ENCODE measurements at places on chromosomes 1 and 21.

DNA sequence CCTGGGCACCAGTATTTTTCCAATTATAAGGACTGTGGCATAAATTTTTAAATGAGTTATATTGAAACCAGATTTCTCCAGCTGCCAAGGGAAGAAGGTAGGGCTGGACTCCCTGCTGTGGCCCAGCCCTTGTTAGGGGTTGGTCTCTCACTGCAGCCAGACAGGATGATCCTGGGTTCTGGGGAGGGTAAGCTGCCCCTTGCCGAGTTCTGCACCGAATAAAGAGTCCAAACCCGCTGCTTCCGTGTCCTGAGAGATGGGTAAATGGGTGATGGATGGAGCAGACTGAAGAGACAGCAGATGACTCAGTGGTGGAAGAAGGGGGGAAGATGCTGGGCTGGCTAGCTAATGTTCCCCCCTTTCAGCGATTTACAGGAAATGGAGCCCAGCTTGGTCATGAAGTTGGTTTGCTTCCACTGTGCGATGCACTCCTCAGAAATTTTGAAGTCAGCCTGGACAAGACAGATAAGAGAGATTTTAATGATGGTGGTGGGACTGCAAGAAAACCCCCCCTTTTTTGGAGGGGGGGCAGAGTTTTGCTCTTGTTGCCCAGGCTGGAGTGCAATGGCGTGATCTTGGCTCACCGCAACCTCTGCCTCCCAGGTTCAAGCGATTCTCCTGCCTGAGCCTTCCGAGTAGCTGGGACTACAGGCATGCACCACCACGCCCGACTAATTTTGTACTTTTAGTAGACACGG is 41.4 kb downstream of the YARS1 start:
- DNase-seq: no peak

GRCh38 chr1:222955964-222956363 is 141.1 kb downstream of the DISP1 start:
- no peak for DNase-seq

DNA sequence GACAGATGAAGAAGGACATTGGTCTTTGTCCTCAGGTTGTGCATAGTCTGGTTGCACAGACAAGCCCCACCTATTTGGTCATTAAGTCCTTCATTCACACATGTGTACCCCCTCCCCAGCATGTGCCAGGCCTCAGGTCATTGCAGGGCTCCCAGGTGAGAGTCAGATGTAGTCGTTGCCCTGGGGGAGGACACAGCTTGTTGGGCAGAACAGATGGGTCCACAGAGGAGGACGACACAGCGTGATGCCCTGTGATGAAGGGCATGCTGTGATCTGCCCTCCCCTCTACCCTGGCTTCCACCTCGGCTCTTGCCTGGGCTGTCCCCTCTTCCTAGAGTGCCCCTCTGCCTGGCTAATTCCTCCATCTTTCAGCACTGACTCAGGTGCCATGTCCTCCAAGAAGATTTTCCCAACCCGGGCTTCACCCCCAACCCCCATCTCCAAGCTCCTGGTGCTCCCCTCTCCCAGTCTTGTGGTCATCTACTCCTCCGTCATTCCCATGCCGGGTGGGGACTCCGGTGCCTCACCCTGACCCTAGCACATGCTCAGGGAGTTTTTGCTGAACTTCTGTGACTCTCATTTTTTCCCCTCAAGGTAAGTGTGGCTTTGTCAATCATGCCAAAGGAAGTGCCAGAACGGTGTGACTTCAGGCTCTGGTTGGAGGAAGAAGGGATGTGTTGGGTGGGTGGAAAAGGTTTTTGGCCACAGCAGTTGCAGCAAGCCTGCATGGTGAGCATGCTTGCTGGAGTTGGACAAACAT is 220.5 kb downstream of the FOXD2 start:
- no peak for DNase-seq

DNA sequence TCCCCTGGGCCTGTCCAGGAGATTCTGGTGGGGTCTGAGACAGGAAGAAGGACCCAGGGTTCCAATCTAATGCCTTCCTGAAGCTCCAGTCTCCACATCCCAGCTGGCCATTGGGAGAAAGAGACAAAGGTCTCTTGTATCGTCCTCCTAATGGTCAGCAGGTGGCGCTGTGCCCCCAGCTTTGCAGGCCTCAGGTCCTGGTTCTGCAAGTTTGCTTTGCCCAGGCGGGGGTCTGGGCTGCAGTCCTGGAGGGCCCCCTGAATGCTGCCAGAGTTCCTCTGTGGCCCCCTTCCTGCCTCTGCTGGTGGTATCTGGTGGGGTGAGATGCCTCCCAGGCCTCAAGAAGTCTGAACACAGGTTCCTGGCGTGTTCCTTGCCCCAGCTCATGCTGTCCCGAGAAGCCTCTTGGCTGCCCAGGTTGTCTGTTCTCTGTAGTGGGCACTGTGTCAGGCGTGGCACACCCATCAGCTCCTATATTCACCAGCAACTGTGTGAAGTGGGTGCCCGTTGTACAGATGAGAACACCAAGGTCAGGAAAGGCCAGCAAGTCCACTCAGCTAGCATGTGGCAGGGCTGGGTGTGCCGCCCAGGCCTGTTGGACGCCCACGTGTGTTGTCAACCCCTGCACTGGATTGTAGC is 33.8 kb upstream of the CSF3R start:
- DNase-seq: peak; percentile 53

- DNase-seq: peak; percentile 61
Measured at GRCh38 chr1:235017719-235018118, 110.9 kb downstream of the TOMM20 start.

DNA sequence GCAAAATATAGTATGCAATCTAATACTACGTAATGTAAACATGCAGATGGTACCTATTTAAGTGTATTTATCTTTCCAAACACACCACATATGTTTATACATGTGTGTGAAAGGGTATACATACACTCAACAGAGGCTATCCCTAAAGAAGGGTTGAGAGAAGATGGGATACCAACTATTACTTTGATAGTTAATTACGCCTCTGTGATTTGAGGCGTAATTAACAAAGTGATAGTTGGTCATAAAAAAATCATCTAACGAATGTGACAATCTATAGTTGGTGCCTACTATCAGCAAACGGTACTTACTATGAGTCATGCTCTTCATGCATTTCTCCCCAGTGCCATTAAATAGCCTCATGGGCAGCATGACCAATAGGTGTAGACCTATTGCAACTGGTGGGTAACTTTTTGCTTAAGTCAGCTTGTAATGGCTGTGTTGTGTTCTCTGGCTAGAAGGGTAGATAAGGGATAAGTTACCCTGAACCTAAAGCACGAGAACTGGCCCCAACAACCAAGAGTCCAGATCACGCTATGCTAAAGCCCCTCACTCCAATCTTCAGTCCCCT is 15.3 kb downstream of the RCAN1 start:
- DNase-seq: no peak

DNA sequence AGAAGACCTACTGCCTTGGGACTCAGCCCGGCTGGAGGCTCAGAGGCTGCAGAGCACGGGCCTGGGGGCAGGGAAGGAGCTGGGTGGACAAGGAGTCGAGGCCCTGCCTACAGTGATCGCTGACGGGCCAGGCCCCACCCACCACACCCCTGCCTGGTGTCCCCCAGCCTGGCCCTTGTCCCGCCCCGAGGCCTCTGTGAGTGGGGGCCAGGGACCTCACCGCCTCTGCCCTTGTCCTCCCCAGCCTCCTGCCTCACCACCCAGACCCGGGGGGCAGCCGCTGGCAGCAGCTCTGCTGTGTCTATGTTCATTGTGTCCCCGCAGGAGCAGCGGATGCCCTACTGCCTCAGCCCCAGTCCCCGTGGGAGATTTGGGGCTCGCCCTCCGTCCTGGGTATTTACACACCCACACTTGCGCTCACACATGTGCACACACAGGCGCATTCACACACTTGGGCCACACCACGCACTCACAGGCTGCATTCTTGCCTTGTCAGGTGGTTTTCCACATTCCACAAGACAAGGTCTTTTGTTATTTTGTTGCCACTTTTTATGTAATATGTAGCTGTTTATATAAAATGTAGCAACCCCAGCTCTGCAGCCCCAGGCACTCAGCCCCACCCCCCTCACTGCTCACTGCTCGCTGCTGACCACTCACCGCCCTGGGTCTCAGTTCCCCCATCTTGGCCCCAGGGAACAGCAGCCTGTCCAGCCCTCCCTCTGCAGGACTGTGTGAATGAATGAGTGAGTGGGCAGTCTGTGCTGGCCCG is 7.3 kb downstream of the PFKL start:
- DNase-seq: no peak

- DNase-seq: no peak
Measured at GRCh38 chr1:227729144-227729880, 5.8 kb downstream of the JMJD4 start.

All from fibroblast of lung (primary cell).